Pulmonary artery endothelial cell (primary cell): ENCODE measurements at places on chromosomes 4 and X. TPM values are rescaled to one million over a fixed set of nuclear protein-coding genes. Genes with fewer than 3 reads are reported as not detected.

- no peak for DNase-seq
These were observed 274.6 kb upstream of the BOD1L1 start for GRCh38 chr4:13902146-13902545.

DNA sequence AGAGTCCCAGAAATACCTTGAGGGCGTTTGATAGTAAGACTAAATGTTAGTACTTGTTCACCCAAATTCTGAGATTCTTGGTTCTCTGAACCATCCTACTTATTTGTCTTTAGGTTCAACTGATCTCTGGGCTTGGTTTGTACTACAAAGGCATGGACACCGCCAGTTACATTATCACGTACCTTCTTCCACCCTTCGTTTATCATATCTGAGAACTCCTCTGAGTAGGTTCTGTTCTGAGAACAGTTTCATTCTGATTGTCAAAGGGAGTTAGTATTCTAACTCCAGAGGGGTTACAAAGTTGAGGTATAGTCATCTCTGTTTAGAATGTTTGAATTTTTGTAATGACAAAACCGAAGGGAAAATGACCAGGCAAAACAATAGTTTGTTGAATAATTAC lies 19.3 kb downstream of the ZFX start:
- DNase-seq: no peak

DNA sequence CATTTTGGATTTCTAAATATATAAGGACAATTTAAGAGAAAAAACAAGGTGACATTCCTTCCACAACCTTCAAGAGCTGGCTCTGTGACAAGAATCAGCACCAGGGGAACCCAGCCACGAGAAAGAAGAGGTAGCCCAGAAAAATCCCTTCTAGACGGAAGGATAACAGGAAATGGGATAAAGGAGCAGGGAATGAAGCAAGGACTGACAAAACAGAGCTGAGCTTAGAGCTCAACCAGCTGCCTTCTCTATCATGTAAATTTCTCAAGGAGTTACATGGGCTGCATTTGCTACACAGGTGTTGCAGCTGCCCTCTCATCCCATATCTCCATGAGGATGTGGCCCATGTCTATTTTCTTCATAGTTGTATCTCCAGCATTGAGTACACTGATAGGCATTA lies 154.2 kb upstream of the PRDX4 start:
- DNase-seq: no peak

The ARHGAP6 gene
- total RNA-seq: 0.11 and 0.86 TPM in 2 replicates

The PALLD gene
- total RNA-seq: 1.5 and 7.6 TPM in 2 replicates

- no peak for DNase-seq
These were observed 28.0 kb downstream of the APELA start for GRCh38 chr4:164904941-164905340.

The COL4A5 gene
- 15.3 and 18.9 TPM in 2 replicates for total RNA-seq

GRCh38 chr4:142893012-142893411 lies 46.9 kb upstream of the INPP4B start:
- no peak for DNase-seq

- DNase-seq: no peak
These were observed 133.7 kb upstream of the CPXCR1 start for GRCh38 chrX:88613338-88613737.

GRCh38 chr4:78609580-78609979 lies 58.0 kb downstream of the ANXA3 start:
- no peak for DNase-seq

DNA sequence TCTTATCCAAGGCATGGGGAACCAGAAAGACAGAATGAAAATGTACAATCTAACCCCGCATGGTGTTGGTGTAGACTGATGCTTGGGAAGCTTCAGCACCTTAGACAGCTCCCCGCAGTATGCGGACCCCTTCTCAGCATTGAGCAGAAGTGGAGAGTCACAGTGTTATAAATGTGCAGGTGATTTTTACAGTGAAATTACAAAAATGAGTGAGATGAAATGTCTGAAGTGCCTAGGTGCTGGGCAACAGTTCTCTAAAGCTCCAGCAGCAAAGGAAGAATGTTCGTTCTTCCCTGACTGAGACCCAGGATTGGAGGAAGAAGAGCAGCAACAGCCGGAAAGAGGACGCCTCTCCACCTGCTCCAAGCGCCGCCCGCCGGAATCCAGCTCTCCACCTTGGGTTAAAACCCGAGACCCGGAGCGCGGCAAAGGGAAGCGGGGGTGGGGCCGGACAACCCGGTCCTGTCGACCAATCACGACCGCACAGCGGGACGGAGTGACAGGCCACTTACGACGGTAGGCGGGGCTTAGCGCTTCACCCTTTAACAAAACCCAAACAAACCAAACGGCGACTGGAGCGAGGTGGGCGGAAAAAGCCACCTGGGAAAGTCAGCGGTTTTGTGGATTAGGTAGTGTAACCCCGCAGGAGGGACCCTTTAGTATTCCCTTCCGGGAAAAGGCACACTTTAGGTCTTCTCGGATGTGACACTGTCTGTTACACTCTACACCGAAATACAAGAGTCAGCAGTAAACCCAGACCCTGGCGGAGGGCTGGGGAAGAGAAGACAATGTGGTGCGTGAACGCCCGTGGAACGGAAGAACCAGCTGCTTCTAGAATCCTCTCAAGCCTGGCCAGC lies at the start of gene GLRA3:
Gene GLRA3, minus strand, starts transcription at position 403 of the 857 bp plus-strand sequence. CDS start 436 bp downstream, outside the sequence.
- no peak for DNase-seq

DNA sequence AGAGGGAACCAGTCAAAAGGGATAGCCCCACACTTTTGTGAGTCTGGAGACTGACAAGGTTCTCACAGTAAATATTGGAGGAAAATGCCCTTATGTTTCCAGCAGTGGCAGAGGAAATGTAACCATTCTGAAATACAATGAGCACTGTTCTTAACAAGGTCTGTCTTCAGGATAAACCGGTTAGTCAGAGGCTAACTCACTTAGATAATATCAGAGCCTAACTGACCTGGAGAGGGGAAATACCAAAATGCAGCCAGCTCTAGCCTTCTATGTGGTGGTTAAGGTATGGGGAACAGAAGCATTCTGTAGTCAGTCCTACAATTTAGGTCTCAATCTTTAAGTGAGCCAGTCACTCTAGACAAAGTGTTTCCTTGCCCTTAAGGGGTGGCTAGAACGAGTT lies 70.8 kb downstream of the TBCK start:
- no peak for DNase-seq

The UGT2B10 gene
- not detected in 2 replicates for total RNA-seq

DNA sequence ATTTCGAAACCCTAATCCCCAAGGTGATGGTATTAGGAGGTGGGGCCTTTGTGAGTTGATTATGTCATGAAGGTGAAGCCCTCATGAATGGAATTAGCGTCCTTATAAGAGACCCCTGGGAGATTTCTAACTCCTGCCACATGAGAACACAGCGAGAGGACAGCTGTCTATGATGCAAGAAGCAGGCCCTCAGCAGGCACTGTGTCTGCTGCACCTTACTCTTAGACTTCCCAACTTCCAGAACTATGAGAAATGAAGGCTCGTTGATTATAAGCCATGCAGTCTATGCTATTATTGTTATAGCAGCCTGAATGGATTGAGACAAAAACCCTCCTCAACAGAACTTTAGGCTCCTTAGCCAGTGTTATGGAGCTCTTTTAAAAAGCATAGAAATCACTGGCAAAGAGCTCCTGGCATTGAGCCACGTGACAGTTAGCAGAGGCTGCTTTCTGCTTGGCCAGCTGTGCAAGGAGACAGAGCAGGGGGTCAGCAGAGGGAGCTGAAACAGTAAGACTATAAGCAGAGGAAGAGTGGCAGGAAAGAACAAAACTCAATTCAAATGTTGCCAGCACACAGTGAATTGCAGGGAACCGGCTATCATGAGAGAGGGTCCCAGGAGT lies 219.2 kb upstream of the FAT1 start:
- no peak for DNase-seq

The TLR7 gene
- total RNA-seq: not detected in 2 replicates

The NEK1 gene
- 5.2 and 6.8 TPM in 2 replicates for total RNA-seq

The LDOC1 gene
- 4.5 and 5.3 TPM in 2 replicates for total RNA-seq
